ENCODE measurements at places on chromosomes 12 and 14.

DNA sequence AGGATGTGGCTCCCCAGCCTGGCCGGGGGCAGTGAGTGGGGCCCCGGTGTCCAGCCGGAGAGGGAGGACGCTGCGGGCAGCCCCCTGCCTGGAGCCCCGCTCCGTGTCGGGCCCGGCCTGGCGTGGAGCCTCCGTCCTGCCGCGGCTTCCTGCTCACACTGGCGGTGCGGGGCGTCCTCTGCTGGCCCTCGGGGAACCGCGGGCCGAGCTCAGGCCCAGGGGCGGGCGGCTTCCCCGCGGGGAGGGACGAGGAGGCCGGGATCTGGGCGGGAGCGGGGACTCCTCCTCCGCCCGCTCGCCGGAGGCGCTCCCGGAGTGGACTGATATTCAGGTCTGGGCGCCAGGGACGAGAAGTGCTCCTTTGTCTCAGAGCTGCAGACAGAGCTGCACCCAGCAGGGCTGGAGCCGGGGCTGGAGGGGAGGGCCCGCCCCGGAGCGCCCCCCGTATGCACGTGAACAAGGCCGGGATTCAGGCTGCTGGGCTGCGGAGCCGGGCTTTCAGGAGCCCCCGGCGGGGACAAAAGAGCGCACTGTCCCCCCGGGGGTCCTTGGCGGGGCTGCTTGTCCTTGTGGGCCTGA, 2.2 kb downstream of the MMP17 start:
- peak; percentile 89 for DNase-seq

DNA sequence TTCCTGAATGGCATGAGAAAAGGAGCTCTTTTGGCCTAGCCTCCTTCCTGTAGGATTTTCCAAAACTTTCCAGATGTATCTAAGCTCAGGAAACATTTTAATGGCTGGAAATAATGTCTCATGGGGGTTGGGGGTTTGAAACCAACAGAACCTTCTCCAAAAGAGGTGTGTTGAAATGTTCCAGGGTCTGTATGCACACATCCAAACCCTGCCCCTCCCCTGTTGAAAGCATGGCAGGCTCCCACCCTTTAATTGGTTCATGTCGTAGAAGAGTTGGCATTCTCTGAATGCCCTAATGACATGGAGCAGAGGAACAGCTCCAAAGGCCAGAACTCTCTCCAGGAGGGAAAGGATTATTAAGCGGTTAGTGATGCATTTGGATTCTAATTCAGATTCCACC, 353.2 kb downstream of the ZFP36L1 start:
- DNase-seq: no peak

- peak; percentile 57 for DNase-seq
These were observed 117.8 kb downstream of the PLXNC1 start for GRCh38 chr12:94265966-94266745.

- DNase-seq: peak; percentile 95
These were observed 73.3 kb downstream of the B4GALNT3 start for GRCh38 chr12:532908-533565.

DNA sequence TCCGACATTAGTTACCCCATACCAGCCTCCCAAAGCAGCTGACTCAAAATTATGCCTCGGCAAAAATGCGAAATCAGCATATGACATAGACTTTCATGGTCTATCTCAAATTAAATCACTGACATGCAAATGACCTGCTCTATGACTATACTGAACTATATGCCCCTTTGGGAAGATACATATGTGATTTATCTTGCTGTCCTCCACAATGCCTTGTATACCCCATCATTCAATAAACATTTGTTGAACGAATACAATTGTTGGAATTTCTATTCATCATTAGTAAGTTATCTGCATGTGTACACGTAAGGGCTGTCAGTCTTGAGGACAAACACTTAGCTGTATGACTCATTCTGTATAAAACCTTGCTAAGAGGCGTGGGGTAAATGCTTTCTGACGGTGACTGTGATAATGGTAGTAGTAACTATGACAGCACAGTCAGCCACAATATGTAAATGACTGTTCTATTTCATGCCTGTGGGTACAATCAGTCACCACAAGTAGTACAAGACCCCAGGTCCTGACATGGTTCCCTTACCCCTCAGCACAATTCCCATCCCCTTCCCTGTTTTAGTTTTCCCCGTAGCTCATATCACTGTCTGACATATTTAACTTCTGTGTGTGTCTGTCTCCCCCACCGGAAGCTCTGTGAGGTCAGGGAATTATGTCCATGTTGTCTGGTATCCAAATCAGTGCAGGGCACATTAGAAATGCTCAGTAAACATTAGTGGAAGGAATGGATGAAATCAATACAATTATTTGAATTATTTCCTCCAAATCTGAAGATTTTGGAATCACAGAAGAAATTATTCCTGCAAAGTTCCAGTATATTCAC, 42.8 kb downstream of the STXBP6 start:
- DNase-seq: peak; percentile 86

Data from AG08395 (cell line).